T-cell (primary cell): ENCODE measurements at places on chromosomes 3 and 15.

DNA sequence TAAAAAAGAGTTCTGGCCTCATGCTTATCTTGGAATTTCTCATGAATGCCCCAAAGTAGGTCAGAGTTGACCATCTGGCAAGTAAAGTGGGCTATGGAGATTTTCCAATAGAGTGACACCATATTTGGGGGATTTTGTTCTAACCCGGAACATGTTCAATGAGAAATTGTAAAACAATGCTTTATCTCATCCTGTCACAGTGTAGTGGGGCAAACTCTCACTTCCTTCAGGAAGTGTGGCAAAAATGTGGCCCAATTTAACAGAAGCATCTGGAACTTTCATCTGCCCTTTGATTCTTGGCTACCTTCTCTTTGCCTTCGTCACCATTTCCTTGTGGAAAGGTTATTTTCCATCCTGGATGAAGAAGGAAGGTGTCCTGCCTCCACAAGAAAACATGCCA, 70.8 kb downstream of the ADAMTS9 start:
- H3K27me3 ChIP-seq: no peaks in the 10 kb centered on the region
- no peak overlapping the region for H3K27ac ChIP-seq
- H3K4me3 ChIP-seq: no peak overlapping the region
- H3K36me3 ChIP-seq: no peaks in the 10 kb centered on the region
- no peaks in the 10 kb centered on the region for H3K4me1 ChIP-seq

- no peaks in the 10 kb centered on the region for H3K36me3 ChIP-seq
- no peak overlapping the region for H3K27ac ChIP-seq
- DNase-seq: no peak
- H3K4me1 ChIP-seq: peaks cover 12% of the 10 kb centered on the region
- H3K4me3 ChIP-seq: no peak overlapping the region
- H3K27me3 ChIP-seq: no peaks in the 10 kb centered on the region
Measured at GRCh38 chr15:31458596-31459399, 132.2 kb downstream of the KLF13 start.

DNA sequence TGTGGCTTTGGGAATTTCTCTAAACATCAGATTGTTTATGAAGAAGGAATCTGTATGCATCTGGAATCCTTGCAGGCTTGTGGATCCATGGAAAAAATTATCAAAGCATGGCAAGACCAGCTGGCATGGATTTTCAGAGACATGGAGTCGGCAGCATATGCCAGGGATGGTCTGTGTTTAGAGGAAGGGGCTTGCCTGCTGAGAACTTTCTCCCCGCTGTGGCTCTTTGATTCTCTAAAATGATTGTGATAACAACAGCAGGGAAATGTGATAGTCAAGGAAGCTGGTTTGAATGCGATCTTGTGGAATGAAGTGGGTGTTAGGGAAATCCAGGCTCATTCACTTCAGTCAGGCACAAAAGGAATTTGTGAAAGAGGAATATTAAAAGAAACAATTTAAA, 245.7 kb upstream of the THRB start:
- no peak overlapping the region for H3K4me3 ChIP-seq
- DNase-seq: no peak

GRCh38 chr15:72824781-72825180, 41.2 kb upstream of the ADPGK start:
- H3K4me3 ChIP-seq: no peak overlapping the region
- no peaks in the 10 kb centered on the region for H3K27me3 ChIP-seq
- H3K4me1 ChIP-seq: no peaks in the 10 kb centered on the region
- no peak overlapping the region for H3K27ac ChIP-seq

DNA sequence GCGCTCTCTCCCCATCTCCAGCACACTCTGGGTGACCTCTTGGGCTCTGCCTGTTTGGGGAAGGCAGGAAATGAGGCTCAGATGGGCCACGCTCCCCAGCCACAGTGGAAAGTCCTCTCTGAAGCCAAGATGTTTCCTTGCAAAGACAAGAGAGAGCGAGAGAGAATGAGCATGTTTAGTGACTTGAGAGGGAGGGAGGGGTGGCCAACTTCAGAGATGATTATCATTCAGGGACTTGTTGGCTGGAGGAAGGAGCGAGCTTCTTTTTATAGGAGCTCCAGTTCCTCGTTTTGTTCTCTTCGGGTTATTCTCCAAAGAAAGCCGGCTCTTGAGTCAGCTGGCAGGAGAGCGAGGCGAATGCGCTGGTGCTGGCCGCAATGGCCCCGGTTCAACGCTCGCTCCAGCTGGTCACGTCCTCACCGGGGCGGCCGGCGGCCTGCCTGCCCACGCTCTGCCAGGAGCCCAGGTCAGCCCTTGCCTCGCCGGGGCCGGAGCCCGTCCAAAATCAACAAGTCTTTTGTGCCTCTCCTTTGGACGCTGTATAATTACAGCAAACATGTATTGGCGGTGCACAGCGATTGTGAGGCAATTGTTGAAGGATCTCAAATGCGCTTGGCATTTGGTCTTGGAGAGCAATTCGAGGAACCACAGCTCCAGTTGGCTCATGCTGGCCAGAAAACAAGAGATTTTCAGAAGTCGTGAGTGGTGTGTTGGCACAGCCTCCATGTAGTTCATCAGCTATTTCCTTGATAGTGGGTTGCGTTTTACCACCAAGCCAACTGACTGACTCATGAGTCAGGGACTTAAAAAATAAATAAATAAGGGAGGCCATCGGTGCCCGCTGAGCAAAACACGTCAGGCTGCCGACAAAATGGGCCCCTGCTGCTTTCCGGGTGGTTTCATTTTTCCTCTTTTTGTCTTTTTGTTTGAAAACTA, 288.6 kb downstream of the UACA start:
- H3K36me3 ChIP-seq: no peaks in the 10 kb centered on the region
- H3K4me3 ChIP-seq: peak overlapping the region; percentile 18
- DNase-seq: no peak
- H3K27ac ChIP-seq: no peak overlapping the region
- H3K27me3 ChIP-seq: no peaks in the 10 kb centered on the region

DNA sequence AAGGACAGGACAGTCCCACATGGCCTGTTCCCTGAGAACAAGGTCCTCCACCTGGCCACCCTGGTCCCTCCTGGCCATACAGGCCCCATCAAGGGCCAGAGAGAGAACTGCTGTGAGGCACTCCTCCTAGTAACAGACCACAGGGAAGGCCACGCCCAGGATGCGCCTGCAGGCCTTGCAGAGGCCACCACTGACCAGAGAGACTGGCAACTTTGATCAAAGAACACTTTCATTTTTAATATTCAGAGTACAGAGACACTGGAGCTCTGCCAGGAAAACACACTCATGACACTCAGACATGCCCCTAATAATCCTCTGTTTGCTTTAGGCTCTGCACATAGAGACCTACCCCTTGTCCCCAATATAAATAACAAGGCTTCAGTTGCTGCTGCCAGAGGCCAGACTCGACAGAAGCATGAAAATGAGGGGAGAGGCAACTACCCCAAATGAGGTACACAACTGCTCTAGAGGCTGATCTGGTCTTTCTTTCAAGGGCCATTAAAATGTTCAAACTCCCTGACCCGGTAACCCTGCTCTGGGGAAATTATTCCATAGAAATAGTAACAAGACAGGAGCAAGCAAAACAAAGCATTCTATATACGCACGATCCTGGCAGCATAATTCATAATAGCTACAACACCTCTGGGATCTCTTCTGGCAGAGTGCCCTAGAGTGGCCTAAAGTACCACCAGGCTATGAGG, 44.8 kb downstream of the CCDC12 start:
- H3K36me3 ChIP-seq: peaks cover 7% of the 10 kb centered on the region
- no peaks in the 10 kb centered on the region for H3K27me3 ChIP-seq
- no peak for DNase-seq
- H3K4me1 ChIP-seq: peaks cover 2% of the 10 kb centered on the region

DNA sequence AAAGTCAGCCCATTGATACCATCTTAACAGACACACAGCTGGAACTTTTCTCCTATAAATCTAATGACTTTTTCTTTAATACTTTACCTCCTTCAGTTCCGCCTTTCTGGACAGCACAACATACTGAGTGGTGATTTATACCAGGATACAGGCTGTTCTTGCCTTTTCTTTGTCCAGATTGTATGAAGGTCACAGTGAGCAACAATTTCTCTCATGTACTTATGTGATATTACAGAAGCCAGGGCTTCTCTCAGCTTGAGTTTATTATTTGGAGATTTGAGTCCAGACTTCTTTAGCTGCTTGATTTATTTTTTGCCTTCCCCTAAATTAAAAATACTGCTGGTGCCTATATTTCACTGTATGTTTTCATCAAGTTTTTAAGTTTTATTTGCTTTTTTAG, 976.0 kb downstream of the ROBO2 start:
- H3K27ac ChIP-seq: no peak overlapping the region
- DNase-seq: no peak
- no peaks in the 10 kb centered on the region for H3K36me3 ChIP-seq
- no peaks in the 10 kb centered on the region for H3K27me3 ChIP-seq
- H3K4me1 ChIP-seq: no peaks in the 10 kb centered on the region

DNA sequence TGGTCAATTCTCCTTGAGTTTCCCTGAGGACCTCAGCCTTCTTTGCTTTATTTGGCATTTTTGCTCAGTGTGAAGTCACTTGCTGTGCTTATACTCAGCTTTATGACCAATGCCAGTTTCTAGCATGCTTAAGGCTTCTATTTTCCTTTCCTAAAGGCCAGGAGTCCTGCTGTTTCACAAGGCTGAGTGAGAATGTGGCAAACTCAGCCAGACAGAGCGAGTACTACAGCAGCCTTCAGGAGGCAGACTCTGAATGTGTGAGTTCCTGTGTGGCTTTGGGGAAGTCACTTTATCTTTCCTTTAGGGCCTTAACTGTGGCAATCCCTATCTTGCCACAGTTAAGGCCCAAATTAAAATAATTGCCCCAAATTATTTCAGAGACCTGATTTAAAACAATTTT, 213.2 kb upstream of the MRPL3 start:
- no peak overlapping the region for H3K4me3 ChIP-seq
- H3K27ac ChIP-seq: no peak overlapping the region
- H3K4me1 ChIP-seq: no peaks in the 10 kb centered on the region
- no peaks in the 10 kb centered on the region for H3K27me3 ChIP-seq
- H3K36me3 ChIP-seq: no peaks in the 10 kb centered on the region
- no peak for DNase-seq

GRCh38 chr3:49428752-49429080, 408 bp downstream of the NICN1 start:
- DNase-seq: no peak
- peak overlapping the region; percentile 86 for H3K4me3 ChIP-seq
- H3K36me3 ChIP-seq: peaks cover 6% of the 10 kb centered on the region
- peak overlapping the region; percentile 73 for H3K27ac ChIP-seq
- no peaks in the 10 kb centered on the region for H3K27me3 ChIP-seq

DNA sequence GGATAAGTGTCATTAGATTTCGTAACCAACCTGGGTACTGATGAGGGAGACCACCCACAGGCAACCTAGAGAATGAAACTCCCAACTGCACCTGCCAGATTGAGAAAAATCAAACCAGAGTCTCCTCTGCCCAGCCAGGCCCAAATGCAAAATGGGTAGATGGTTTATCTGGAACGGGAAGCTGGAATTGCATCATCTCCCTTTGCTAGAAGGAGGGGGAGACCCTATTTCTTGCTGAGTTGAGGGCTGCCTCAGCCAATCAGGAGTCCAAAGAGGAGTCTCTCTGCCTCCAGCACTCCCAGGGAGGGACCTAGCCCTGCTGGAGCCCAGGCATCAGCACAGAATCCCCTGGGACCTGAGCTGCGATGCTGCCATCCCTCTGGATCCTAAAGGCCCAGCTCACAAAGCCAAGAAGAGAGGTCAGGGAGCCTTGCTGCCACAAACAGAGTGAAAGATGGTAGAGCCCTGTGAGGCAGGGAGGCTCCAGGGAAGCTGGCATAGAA, 8.1 kb downstream of the RMDN3 start:
- DNase-seq: no peak
- no peak overlapping the region for H3K4me3 ChIP-seq
- no peaks in the 10 kb centered on the region for H3K27me3 ChIP-seq
- H3K4me1 ChIP-seq: peaks cover 24% of the 10 kb centered on the region
- H3K27ac ChIP-seq: no peak overlapping the region

DNA sequence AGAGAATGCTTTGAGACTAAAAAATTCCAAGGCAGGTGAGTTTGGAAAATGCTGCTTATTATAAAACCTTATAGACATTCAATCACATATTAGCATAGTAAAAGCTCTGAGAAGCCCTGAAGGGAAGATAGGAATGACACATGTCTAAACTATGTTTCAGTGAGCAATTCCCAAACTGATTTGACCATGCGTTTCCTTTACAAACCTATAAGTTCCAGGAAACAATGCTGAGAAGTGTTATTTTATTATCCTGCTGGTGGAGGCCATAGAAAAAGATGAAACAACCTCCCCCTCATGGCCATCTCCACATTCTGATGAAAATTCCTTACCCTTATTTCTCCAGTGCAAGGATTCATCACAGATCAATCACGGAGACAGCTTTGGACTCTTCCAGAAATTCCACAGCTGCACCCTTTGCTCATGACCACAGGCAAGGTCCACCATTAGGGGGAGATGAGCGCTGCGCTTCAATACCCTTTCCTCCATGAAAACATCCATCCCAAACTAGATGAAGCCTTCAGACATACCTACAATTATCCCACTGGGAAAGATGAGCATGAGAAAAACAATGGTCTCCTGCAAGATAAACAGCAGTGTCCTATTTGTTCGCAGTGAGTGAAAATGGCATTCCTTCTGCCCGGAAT, 372.1 kb downstream of the MAGI1 start:
- no peak overlapping the region for H3K27ac ChIP-seq
- no peak overlapping the region for H3K4me3 ChIP-seq
- H3K4me1 ChIP-seq: no peaks in the 10 kb centered on the region
- no peaks in the 10 kb centered on the region for H3K36me3 ChIP-seq

DNA sequence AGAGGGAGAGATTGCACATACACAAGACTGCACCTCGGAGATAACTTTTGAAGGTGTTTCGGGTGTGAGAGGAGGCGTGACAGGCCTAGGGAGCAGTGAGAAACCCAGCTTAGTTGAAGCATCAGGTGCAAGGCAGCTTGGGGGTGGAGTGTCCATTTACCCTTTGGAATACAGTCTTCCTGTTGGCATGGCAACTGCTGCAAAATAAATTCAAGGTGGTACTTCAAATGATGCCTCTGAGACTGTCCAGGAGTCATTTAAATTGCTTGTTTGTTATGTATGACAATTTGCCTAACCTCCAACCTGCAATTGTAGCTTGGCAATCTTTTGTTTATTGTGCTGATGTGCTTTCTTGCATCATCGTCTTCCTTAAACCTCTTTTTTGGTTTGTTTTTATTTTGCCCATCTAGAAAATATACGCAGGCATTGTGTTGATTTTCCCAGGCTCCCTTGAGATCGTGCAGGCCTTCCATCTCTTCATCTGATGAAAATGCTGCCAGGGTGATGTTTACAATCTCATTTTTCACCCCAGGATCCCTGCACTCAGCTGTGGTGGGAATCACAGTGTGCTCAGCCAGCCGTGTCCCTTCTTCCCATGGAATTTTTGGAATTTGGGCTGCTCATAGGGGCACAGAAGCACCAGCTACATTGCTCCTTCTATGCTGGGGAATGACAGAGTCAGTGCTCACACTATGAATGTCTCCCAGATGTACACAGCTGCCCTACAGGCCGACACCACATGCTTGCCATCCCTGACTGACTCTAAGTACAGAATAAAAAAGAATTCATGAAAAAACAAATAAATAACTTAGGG, 583.1 kb upstream of the CFAP20DC start:
- H3K4me1 ChIP-seq: no peaks in the 10 kb centered on the region
- no peaks in the 10 kb centered on the region for H3K36me3 ChIP-seq
- no peaks in the 10 kb centered on the region for H3K27me3 ChIP-seq
- no peak for DNase-seq
- H3K27ac ChIP-seq: no peak overlapping the region

GRCh38 chr3:15743587-15744009, 54.2 kb downstream of the ANKRD28 start:
- H3K4me1 ChIP-seq: no peaks in the 10 kb centered on the region
- DNase-seq: no peak

GRCh38 chr3:146972726-146973125, 367.6 kb upstream of the PLSCR5 start:
- H3K36me3 ChIP-seq: no peaks in the 10 kb centered on the region
- no peak overlapping the region for H3K27ac ChIP-seq
- H3K4me3 ChIP-seq: no peak overlapping the region
- no peaks in the 10 kb centered on the region for H3K4me1 ChIP-seq
- DNase-seq: no peak
- no peaks in the 10 kb centered on the region for H3K27me3 ChIP-seq
